ENCODE measurements at places on chromosomes 12 and 14.

DNA sequence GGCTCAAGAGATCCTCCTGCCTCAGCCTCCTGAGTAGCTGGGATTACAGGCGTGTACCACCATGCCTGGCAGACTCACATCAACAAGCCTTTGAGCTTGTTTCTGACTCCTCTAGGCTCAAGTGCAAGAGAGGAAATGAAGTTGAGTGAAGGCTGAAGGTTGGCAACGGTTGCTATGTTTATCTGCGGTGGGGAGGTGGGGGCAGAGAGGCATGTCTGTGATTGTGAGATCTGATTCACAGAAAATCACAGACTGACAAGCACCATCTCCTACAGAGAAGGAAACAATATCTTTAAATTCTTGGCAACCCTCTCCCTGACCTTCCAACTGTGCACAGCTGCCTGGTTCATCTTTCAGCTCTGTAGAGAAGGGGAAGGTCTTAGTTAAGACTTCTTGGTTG is 22.1 kb upstream of the NINJ2 start:
- no peak for DNase-seq

- DNase-seq: no peak
Observed at GRCh38 chr12:39959031-39959430, 146.8 kb downstream of the SLC2A13 start.

- no peak for DNase-seq
Observed at GRCh38 chr12:76029982-76030340, 1.6 kb downstream of the PHLDA1 start.

DNA sequence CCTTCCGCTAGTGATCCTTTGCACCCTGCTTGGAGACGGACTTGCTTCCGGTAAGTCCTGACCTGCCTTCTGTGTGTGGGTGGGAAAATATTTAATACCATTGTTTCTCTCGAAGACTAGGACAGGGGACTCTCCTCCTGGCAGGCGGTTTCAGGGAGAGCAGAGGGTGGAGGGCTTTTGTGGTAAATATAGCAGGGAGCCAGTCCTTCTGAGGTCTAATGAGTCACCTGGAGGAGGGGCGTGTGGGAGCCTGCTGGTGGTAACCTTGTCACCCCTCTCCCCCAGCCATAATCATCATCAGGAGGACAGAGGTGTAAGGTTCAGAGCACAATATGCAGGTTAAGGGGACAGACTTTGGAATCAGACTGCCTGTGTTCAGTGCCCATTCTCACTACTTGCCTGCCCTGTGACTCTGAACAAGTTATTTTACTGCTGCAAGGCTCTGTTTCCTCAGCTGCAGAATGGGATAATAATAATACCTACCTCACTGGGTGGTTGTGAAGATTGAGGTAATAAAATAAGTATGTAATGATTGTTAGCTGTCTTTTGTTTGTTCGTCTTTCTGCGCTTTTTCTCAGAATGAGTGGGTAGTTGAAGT is 47.4 kb downstream of the SUSD6 start:
- DNase-seq: peak; percentile 61

- DNase-seq: no peak
Observed at GRCh38 chr14:67077921-67078320, 111.3 kb upstream of the GARIN2 start.

DNA sequence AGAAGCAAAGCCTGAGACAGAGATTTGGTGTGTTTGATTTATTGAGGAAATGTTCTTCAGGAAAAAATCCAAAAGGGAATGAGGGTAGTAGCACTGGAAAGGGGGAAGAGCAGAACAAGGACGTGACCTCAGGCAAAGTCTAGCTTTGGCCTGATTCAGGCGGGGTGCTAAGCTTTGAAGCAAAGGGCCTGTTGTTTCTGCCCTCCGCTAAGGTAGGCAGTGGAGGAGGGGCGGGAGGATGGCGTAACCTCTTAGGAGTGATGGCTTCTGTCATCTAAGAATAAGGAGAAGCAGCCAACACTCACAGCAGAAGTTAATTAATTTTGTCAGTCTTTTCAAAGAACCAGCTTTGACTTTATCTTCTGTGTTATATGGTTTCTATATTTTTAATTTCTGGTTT is 20.4 kb downstream of the ABHD12B start:
- no peak for DNase-seq

DNA sequence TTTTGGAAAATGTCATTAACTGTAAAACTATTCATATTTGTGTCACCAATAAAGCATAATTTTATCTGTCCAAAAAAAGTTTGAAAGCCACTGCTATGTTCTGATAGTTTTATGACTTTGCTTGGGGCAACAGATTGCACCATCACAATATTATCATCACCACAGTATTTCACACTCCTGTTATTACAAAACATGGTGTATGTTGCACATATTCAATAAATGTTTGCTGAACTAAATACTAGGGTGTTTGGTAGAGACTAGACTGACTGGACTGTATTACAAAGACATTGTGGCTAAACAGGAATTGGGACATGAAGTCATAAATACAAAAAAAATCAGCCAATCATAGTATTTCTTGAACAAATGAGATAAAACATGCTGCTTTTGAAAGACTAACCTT is 55.1 kb downstream of the PAWR start:
- peak; percentile 19 for DNase-seq

GRCh38 chr12:117093918-117094630 is 5.1 kb downstream of the TESC start:
- no peak for DNase-seq

GRCh38 chr14:75986439-75986765 is 839 bp downstream of the IFT43 start:
- DNase-seq: no peak

- DNase-seq: no peak
Observed at GRCh38 chr12:71152851-71153250, 4.9 kb downstream of the TSPAN8 start.

- no peak for DNase-seq
Observed at GRCh38 chr12:49684310-49684854, 22.8 kb downstream of the FMNL3 start.

- no peak for DNase-seq
Observed at GRCh38 chr12:76738824-76739579, 24.9 kb upstream of the ZDHHC17 start.

DNA sequence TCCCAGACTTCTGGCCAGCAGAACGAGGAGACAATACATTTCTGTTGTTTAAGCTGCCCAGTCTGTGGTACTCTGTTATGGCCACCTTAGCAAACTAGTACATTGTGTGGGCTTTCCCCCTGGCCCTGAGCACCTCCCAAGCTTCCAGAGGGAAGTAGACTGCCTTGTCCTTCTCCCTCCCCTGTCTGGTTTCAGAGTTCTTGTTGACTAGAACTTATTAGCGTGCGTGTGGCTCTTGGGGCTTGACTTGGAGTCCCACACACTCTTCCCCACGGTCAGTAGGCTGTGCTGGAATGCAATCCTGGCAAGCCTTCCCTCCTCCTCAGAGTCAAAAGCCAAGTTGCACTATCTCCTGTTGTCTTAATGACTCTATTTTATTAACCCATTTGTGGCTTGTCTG is 27.7 kb downstream of the FBLN5 start:
- peak; percentile 44 for DNase-seq

GRCh38 chr14:91332986-91333649 is 84.5 kb downstream of the CCDC88C start:
- no peak for DNase-seq

All from lower leg skin (tissue), 4 donors.